ENCODE measurements at places on chromosomes 11 and 22.

DNA sequence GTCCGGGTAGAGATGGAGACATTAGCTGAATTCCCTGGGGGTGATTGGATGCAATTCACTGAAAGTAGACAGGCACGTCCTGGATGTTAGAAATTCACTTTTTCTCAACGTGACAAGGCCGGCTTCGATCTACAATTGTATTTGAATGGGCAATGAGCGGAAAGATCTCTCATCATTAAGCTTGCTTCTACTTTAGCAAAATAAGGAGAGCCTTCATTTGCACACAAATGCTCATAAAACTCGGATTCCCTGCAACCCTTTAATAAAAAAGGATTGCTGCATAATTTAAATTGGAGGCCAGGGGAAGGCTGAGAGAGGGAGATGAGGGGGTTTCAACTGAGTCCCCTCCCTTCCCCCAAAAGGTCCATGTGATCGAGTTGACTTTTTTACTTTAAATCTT lies 10.6 kb upstream of the PAX6 start:
- DNase-seq = no peak

- no peak for DNase-seq
Observed at GRCh38 chr11:33790040-33790439, 15.7 kb upstream of the FBXO3 start.

GRCh38 chr11:76788661-76789442 lies 5.7 kb downstream of the TSKU start:
- no peak for DNase-seq

DNA sequence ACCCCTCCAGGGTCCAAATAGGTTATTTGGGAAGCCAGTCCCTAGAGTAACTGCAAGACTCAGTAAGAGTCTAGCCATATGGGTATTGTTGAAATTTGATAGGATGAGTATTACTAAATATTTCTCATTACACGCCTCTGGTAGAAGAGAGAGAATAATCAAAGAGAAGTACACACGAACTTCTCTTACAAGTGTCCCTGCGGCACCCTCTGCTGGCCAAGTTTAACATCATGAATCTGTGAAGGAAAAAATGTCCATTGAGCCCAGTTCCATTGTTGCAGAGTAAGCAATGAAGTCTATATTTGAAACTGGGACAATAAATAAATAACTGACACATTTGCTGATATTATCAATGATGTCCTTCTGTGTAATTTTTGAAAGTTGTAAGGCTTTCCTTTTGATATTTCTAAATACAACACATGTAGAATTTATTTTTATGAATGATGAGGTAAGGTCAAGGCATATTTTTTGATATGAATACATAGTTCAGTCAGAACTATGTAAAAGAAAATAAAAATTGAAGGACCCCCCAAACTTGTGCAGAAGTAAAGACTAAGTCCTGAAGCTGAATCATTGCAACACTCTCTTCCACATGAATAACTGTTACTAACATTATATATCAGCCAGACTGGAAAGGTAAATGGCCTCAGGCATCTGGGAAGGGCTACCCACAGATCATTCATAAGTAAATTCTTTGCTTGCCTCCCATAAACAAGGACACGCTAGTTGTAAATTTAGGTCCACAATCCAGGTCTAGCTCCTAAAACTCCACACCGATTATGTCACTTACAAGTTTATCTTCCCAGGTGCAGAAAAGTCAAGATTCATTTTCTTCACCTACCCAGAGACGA lies 10.0 kb downstream of the OR51L1 start:
- DNase-seq = peak; percentile 43

DNA sequence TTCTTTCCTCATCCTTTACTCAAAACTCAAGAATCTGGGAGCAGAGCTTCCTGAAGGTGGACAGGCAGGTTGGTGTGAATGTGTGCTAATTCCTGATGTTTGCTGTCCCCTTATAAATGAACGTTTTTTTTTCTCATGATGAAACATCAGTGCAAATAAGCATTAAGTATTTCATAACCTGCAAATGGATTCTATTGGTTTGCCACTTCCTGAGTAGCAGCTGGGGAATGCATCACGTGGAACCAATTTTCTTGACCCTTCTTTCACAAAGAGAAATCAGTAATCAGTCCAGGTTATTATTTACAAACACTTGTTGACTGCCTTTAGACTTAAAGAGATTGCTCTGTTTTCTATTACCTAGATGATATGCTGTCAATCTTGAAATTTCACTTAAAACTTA lies 40.1 kb upstream of the SCN3B start:
- DNase-seq = no peak

DNA sequence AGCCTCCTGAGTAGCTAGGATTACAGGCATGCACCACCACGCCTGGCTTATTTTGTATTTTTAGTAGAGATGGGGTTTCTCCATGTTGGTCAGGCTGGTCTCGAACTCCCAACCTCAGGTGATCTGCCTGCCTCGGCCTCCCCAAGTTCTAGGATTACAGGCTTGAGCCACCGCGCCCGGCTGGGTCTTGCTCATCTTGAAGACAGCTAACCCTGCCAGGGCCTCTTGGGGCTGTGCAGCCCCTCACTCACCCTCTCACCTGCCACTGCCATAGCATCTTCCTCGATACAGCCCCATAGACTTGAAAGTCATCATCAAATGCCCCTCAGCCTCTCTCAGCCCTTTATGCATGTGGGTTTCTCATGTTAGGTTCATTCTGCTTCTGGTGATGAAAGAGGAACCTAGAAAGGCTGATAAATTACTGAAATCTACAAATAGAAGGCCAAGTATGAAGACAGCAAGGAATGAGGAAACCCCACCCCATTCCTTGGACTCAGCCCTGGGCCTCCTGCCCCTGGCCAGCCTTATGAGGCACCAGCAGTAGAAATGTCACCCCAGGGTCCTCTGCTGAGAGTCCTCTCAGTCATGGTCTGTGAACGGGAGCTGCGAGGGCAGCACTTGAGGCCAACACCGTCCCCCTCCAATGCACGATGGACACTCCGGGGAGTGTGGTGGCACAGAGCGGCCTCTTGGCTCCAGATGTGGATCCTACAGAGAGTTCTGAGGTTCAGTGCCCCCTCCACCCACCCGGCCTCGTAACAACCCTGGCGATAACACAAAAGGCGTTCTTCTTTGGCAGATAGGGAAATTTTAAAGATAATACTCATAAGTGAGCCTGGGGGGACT lies 24.8 kb downstream of the SCGB1A1 start:
- DNase-seq = no peak

- DNase-seq = no peak
Observed at GRCh38 chr11:83863272-83863671, 577.1 kb upstream of the CCDC90B start.

DNA sequence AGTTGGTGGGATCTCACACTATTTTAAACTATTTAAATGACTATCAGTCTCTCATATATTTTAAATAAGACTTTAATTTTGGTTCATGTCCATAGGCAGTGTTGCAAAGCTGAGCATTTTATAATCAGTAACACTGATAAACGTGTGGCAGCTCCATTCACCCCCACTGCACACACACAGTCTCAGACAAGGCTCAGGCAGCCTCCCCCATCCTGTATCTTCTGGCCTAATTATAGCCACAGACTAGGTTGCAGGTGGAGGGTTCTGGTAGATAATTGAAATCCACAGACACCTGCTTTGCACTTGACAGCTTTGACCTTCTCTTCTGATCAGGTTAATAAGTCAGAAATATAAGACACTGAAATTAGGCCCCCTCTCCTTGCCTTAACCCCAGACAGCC lies 118.5 kb upstream of the LDLRAD3 start:
- no peak for DNase-seq

DNA sequence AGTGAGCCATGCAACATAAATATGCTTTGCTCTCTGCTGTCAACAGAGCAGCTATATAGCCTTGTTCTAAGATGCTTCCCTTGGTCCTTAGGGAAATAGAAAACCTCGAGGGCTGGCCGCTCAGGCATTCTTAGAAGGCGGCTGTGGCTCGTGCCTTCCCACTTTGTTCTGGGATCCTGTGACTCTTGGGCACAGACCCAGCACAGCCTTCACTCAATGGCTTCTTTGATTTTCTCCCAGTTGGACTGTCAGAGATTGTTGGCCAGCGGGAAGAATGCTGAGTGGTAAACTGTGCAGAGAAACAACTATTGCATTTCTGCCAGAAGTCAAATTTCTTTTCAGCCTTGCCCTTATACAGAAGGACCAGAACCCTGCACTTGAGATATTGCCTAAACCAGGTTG lies 9.5 kb upstream of the MICAL2 start:
- DNase-seq = no peak

- DNase-seq = no peak
Observed at GRCh38 chr11:34432822-34433221, 5.9 kb upstream of the CAT start.

DNA sequence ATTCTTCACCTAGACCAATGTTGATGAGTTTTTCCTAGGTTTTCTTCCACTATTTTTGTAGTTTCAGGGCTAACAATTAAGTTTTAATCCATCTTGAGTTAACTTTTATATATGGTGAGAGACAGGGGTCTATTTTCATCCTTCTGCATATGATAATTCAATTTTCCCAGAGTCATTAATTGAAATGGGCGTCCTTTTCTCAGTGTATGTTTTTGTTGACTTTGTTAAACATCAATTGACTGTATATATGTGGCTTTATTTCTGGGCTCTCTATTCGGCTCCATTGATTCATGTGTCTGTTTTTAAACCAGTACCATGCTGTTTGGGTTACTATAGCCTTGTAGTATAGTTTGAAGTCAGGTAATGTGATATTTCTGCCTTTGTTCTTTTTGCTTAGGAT lies 282.1 kb downstream of the INSC start:
- DNase-seq = no peak

DNA sequence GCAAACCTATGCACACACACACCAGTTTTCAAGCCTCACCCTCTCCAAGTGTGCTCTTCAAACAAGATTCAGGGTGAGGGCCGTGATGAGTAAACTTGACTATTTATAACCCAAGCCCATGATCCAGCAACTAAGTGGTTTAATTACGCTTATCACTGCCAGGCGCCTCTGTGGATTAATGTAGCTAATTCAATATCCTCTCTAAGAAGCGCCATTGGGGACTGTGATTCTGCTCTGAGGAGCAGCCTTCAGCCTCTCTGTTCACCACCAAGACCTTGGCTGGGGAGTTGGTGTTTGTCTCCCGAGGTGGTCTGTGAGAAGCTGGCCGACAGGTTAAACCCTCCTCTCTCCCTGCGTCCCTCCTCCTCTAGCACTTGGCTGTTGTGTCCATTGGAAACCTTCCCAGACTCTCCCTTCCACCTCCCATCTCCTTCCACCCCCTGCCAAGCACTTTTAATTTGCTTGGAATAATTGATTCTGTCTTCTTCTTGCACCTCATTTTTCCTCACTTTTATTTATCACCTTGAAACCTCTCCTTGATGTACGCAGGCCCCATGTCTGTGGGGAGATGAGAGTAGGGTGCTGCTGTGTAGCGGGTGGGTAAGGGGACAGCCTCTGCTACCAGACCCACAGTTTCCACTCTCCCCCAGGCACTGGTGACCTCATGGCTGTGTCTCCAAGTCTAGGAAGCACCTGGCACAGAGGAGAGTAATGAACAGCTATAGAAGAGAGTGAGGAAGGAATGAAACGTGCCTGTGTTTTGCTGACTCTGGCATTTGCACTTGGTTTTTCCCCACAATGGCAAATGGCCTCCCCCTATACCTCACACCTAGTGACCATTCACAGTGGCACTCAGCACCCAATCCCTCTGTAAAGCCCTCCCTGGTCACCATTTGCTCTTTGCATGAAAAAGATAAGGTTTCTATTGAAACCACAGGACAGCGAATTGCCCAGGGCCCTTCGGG lies 236.6 kb downstream of the GRIK4 start:
- no peak for DNase-seq

- no peak for DNase-seq
Observed at GRCh38 chr11:46472662-46472994, 81.1 kb upstream of the CHRM4 start.

- peak; percentile 44 for DNase-seq
Observed at GRCh38 chr11:43278193-43278956, 33.4 kb upstream of the API5 start.

DNA sequence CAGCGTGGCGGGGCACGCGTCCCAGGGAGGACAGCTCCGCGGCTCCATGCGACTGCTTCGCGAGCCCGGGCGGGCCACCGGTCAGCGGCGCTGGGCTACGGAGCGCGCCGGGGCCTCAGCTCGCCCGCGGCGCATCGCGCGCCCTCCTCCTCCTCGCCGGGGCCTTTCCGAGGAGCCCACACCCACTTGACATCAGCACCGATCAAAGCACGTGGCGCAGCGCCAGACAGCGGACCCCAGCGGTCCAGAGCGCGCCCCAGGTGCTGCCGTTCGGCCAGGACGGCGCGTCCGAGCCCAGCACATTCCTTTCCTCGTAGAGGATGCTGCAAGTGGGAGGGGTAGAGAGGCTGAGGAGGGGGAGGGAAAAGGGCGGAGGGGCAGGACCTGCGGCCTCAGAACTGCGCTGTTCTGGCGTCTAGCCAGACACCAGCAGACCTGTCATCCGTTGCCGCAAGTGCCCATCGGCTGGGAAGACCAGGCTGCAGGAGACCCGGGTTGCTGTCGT lies 88.6 kb downstream of the PLEKHA7 start:
- no peak for DNase-seq

Measured in right renal pelvis (tissue), 4 donors.